ENCODE measurements at places on chromosomes 6 and 20.

DNA sequence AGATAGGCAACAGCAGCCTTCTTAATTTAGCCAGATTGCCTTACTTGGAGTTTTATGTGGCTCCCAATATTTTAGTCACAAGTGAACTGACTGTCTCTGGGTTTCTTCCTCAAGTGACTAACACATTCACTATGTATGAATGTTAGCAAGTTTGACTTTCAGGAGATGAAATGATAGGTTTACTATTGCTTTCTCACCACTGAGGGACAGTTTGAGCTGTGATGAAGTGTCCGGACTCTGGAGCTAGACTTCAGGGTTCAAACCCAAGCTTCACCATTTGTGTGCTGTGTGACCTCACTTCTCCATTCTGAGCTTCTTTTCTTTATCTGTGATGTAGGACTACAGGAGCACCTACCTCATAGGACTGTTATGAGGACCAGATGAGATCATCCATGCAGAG, 8.2 kb downstream of the DHX35 start:
- no peak for DNase-seq

DNA sequence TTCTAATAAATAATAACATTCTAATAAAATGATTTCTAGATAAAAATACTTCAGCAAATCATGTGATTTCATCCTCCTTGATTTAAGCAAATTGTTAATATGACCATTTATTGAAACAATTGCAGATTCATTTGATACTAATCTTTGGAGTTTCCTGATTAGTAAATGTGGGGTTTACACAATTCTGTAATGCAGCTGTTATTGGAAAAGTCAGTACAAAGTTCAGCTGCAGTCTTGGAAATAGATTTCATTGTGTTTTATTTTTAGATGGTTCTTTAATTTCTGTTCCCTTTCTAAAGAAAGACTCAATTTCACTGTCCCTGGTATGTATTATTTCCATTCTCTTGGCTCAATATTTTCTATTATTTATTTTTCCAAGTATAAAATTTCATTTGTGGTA, 342.0 kb downstream of the TBC1D32 start:
- DNase-seq: no peak

GRCh38 chr20:61369731-61370520, 117.9 kb downstream of the CDH4 start:
- DNase-seq: no peak

DNA sequence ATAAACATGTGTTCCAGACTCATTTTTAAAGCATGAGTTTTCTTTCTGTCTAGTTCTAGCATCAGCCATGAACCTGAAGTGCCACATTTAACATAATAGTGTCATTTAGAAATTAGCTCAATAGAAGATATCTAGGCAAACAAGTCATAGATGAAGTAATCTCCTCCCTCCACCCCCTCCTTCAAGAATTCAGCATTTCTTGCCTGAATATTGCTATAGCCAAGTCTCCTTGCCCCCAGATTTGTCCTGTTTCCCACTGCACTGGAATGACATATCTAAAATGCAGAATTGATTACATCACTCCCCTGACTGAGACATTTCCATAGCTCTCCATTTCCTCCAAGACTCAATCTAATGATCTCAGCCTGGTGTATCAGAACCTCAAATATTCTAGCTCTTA, 134.9 kb upstream of the BACH2 start:
- no peak for DNase-seq

- no peak for DNase-seq
Observed at GRCh38 chr6:30691208-30691847, 544 bp upstream of the NRM start.

- DNase-seq: no peak
Observed at GRCh38 chr20:54107600-54108325, 37.4 kb upstream of the BCAS1 start.

- no peak for DNase-seq
Observed at GRCh38 chr6:39811835-39812345, 19.7 kb downstream of the DAAM2 start.

- no peak for DNase-seq
Observed at GRCh38 chr20:1431158-1431557, 35.5 kb downstream of the NSFL1C start.

GRCh38 chr6:156795825-156796224, 18.6 kb downstream of the ARID1B start:
- no peak for DNase-seq

- DNase-seq: no peak
Observed at GRCh38 chr20:55354720-55355119, 650.6 kb downstream of the CBLN4 start.

- DNase-seq: no peak
Observed at GRCh38 chr6:131687022-131687421, 14.2 kb downstream of the OR2A4 start.

GRCh38 chr20:34632870-34633452, 43.9 kb downstream of the PIGU start:
- DNase-seq: no peak

- DNase-seq: no peak
Observed at GRCh38 chr6:116444575-116444974, 16.6 kb upstream of the CALHM6 start.

DNA sequence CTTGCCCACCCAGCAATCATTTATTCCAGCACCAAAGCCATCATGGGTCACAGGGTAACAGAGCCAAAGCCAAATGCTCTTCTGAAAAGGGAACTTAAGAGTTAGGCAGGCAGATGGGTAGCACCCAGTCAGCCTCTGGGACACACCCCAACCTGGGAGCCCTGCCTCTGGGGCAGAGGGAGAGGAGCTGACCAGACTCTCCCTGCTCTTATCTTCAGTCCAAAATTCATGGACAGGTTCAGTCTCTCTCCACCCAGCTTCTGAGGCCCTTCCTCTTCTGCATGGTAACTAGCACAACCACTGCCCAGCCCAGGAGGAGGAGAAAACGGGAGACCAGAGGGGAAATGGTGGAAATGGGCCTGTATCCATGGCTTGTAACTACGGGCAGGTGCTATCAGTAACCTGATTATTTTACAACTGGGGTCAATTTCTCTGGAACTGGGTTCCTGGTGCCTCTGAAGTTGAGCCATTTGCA, 105.4 kb downstream of the NOL4L start:
- no peak for DNase-seq

GRCh38 chr6:36340618-36341454, 4.1 kb upstream of the BNIP5 start:
- peak; percentile 68 for DNase-seq

GRCh38 chr6:20722455-20722854, 188.2 kb downstream of the CDKAL1 start:
- no peak for DNase-seq

All from stimulated activated CD4-positive, alpha-beta T cell treated with anti-CD3 and anti-CD28 coated beads, Interleukin-1b, Interleukin-23, amount 100 ng/mL, for 4 hours (primary cell).